ENCODE measurements at places on chromosomes 16 and 17.

- no peak for DNase-seq
These were observed 23.1 kb downstream of the GPT2 start for GRCh38 chr16:46907061-46907774.

GRCh38 chr17:66313995-66314659 lies 11.7 kb downstream of the PRKCA start:
- DNase-seq: no peak

- no peak for DNase-seq
These were observed 14.8 kb downstream of the CNOT1 start for GRCh38 chr16:58614860-58615259.

DNA sequence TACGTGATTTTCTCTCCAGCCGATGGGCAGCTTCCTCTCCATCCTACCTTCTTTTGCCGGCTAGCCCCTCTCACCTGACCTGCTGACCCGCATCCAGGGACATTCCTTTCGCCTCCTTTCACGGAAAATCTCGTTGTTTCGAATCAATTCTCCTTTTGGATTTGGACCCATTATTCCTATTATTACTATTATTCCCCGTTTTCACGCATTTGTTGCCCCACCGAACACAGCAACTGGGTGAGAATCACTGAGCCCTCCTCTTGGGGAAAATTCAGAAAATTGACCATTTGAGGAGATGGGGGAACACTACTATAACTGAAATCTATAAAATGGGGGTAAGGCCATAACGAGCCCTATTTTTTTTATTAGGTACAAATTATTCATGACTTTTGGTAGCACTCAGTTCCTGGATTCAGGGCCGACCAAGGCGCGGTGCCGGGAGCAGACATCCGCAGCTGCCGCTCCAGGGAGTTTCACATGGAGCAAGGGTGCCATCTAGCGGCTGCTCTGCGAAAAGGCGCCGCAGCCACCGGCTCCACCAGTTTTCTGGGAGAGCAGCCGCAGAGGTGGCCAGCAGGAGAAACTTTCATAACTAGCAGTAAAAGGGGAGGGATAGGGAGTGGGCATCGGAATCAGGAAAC lies 3.3 kb upstream of the HOXB8 start:
- DNase-seq: peak; percentile 83

- DNase-seq: no peak
These were observed 1.5 kb downstream of the ZNF688 start for GRCh38 chr16:30569746-30570635.

GRCh38 chr17:45296003-45296832 lies 20.6 kb downstream of the MAP3K14 start:
- DNase-seq: no peak

GRCh38 chr17:81509972-81510784 lies 2.4 kb downstream of the ACTG1 start:
- no peak for DNase-seq

DNA sequence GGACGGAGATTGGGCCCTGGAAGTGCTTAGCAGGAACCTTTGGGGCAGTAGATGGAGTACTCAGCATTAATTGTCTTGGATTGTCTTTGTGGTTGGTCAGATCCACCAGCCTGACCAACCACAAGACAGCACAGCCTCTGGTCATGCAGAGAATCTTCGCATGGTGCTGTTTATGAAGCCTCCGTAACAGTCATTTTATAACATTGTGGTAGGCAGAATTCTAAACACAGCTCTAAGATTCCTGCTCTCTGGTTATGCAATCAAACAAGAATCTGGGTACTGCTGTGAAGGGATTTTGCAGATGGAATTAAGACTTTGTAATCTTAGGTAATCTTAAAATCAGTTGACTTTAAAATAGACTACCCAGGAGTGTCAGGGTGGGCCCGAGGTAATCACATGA lies 312.2 kb upstream of the GOT2 start:
- DNase-seq: no peak

DNA sequence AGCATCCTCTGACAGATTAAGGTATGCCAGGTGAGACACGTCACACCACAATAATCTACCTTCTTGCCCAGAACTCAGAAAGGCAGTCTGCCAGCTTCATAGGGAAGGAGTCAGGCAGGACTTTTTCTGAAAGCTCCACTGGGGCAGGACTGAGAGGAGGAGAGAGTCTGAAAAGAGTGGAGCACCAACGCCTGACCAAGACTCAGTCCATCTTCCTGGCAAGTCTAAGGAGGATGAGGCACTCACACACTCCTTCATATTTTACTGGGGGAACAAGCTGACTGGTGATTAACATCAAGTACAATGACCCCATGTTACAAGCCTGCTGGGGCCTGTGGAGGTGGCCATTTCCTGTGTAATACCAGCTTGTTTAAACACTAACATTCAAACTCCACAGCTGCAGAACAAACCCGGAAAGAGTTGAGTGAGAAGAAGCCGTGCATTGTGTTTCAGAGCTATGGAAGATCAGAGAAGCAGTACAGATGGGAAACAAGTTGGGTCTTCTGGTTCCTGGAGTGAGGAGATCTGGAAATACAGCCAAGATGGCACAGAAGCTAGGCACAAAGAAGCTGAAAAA lies 122.4 kb downstream of the HIC1 start:
- DNase-seq: no peak

DNA sequence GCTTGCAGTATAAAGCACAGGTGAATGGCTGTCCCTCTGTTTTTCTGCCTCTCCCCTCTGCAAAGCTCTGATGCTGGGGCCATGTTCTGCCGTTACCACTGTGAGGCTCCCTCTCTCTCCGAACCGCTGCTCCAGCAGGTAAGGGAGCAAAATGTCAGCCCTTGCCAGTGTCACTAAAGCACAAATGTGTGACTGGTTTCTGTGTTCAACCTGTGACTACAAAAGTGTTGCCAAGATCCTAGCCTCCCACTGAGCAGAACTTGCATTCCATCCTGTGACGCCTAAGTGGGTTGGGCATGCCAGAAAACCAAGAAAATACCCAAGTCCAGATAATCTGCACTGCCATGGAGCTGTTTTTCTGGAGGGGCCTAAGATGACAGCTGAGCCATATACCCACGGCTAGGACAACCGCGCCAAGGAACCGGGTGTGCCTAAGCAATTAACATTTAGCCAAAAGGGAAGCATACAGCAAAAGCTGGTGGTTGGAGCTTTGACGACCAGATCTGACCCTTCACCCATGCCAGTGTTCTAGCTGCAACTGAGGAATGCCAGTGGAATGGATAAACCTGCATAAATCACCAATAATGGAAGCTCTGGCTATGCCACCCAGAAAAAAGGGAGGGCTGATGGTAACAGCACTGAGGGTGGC lies 35.0 kb downstream of the PSME3IP1 start:
- DNase-seq: peak; percentile 34

DNA sequence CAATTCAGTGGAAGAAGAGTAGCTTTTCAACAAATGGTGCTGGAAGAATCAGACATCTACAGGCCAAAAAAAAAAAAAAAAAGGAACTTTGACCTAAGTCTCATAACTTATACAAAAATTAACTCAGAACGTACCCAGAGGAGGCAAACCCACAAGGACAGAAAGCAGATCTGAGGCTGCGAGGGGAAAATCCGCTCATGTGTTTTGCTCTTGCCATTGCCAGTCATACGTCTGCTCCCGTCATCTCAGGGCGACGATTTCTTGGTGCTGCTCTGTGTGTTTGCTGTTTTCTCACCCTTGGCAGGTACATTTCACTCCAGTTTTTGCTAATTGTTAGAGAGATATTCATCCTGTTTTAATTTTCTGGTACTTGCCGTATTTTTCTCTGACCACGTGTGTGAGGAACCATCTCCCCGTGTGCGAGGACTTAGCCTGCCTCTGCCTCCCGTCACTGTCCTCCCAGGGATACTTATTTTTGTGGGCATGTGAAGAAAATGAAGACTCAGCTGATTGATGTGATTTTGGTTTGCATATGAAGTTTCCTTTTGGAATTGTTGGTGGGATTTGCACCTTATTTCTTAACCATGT lies 33.4 kb upstream of the ACSF3 start:
- DNase-seq: no peak

DNA sequence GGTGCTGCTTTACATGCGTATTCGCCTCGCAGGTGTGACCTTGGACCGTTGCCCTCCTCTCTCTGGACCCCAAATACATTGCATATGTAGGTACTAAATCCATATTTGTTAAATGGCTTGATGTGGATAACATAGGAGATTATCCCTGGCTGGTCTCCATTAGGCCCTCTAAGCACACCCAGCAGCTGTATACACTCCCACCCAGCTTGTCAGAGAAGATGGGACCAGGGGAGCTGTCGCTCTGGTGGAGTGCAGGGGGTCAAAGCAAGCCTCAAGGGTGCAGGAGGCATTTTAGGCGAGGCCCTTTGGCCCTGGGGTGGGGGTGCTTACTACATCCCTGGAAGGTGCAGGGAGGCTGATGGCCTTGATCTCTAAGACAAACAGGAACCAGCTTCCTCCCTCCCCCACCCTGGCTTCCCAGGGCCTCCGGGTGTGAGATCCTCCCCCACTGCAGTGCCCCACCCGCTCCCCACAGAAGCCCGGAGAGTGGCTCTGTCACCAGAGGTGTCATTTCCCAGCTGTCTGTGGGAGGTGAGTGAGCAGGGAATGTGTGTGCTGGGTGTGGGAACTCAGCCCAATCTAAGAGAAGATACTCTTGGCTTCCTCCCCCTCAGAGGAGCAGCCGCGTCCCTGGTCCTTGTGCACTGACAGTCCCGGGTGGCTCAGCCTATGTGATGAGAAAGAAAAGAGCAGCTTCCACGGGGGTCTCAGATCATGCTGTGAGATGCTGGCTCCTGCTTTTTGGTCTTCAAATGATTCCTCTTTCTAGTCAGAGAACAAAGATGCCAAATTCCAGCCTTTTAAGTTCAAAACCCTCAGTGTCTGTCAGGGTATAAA lies 1.4 kb upstream of the VAMP2 start:
- no peak for DNase-seq

- DNase-seq: no peak
These were observed 304.4 kb downstream of the SEC14L1 start for GRCh38 chr17:77444984-77445759.

DNA sequence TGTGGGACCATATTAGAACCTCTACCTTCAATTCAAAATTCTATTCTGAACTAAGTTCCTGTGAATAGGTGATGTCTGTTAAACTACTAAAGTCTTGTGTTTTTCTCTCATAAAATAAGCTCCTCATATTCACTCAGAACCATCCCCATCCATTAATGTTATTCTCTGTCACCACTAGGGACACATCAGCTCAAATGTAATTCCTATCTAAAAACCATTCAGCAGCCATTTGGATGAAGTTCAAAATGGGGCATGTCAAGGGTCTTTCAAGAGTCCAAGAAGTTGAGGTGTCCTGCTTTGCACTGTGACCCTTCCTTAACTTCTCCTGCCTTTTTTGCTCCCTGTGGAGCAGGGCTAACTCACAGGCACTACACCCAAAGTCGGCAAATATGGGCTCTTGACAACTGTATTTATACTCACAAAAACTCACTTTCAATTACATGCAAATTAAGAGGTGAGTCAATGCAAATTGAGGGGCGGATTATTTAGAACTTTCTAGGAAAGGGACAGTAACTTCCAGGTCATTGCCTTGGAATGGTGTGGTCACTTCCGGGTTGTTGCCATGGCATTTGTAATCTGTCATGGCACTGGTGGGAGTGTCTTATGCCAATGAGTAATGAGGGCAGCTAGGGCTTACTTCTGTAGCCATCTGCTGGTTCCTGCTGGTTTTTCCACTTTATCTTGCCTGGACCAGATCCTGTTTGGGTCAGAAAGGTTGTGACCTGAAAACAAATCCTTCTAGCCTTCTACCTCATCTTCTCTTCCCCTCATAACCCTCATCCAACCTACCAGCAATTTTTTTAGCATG lies 128.2 kb upstream of the COX10 start:
- no peak for DNase-seq
